Epithelial cell of esophagus (primary cell): ENCODE measurements at places on chromosomes 13 and 19.

- DNase-seq: no peak
These were observed 171.6 kb downstream of the MTUS2 start for GRCh38 chr13:28991764-28992163.

GRCh38 chr13:41938918-41939317 is 22.0 kb downstream of the VWA8 start:
- DNase-seq: no peak

GRCh38 chr13:20609145-20609544 is 42.2 kb downstream of the IFT88 start:
- DNase-seq: peak; percentile 87

GRCh38 chr19:16325161-16325527 is 518 bp downstream of the KLF2 start:
- no peak for DNase-seq

- DNase-seq: no peak
These were observed 249.8 kb downstream of the DCLK1 start for GRCh38 chr13:35881360-35881759.

- DNase-seq: no peak
These were observed 304.4 kb downstream of the NALCN start for GRCh38 chr13:101111894-101112293.

DNA sequence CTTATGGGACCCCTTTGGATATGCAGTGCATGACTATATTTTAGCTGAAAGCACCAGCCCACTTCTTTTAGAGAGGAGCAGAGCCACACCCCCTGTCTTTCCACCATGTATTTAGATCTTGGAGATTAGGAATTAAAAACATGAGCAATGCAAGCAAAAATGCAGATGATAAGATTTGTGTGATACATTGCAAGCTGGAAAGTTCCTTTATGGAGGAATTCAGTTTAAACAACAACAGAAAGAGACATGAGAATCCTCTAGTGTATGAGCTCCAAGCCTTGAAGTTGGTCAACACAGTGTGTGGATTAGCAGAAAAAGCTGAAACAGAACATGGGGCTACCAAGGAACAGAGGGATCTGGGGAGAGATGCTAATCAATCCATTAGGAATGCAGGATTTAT is 529.8 kb upstream of the NBEA start:
- DNase-seq: no peak

GRCh38 chr19:49767381-49767780 is 580 bp downstream of the AP2A1 start:
- DNase-seq: no peak
